ENCODE measurements at places on chromosomes 16 and 17. TPM values are rescaled to one million over a fixed set of nuclear protein-coding genes. Genes with fewer than 3 reads are reported as not detected.
A peak's percentile ranks its signal among the peaks of the same experiment; 100 is the strongest.

- DNase-seq = no peak
Observed at GRCh38 chr16:11697319-11697718, 29.1 kb downstream of the SNN start.

GRCh38 chr16:2009164-2009711 lies 383 bp downstream of the ZNF598 start:
- DNase-seq = peak; percentile 22

GRCh38 chr17:61856035-61856434 lies 7.3 kb downstream of the BRIP1 start:
- no peak for DNase-seq

Gene LRRC36
- total RNA-seq = not detected

Gene TRIM47
- total RNA-seq = 27.5 TPM

DNA sequence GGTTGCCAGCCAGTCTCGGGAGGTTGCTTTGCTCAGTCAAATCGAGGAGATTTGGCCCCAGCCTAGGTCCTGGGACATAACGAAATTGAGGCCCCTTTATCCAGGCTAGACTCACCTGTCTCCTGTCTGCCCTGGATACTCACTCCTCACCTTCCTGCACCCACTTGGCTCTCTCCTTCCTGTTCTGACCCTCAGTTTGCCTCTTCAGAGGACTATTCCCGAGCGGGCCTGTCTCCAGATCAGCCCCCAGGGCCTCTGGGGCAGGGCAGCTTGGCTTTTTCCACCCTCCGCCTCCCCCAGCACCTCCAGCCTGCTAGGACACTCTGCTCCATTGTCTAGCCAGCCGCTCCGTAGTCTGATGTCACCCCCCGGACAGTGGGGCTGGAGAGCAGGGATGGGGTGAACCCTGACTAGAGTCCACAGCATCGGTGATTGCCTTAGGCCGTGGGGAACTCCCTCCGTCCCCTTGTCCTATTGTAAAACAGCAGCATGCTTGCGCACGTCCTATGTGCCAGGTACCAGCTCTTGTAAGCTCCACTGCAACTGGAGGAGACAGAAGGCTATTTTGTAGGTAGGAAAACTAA lies 8.8 kb downstream of the WFIKKN2 start:
- no peak for DNase-seq

DNA sequence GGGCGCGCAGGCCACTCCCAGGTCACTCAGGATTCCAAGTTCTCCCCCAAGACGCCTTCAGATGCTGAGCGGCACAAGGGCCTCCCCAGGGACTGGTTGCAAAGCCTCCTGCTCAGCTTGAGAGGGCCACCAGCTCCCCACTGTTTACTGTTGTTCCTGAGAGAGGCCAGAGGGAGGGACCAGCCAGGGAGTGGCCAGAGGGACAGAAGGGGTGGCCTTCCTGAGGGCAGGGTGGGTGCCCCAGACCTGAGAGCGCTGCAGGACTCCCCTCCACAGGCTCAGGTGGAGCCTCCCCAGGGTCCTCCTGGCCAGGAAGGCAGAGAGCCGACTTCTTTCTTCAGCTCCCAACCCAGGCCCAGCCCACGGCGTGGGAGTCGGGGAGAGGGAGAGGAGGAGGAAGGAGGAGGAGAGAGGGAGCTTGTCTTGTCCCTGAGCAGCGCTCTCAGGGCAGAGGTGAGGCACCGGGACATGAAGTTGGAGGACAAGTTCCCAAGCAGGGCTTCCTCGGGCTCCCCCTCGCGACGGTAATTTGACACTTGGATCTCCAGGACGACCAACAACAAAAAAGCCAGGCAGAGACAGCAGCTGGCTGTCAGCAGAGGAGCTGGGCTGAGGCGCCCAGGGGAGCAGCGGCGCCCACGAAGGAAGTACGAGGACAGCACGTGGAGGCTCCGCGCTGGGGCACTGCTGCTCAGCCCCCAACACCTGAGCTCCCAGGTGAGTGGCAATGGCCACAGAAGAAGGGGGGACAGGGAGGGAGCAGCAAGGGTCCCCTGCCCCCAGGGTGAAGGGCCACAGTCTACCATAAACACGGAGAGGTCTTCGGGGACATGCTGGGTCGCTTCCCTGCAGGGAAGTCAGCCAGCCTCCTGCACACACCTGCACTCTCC lies 497 bp downstream of the SMIM5 start:
- DNase-seq = peak; percentile 93

Gene MYH8
- total RNA-seq = not detected

DNA sequence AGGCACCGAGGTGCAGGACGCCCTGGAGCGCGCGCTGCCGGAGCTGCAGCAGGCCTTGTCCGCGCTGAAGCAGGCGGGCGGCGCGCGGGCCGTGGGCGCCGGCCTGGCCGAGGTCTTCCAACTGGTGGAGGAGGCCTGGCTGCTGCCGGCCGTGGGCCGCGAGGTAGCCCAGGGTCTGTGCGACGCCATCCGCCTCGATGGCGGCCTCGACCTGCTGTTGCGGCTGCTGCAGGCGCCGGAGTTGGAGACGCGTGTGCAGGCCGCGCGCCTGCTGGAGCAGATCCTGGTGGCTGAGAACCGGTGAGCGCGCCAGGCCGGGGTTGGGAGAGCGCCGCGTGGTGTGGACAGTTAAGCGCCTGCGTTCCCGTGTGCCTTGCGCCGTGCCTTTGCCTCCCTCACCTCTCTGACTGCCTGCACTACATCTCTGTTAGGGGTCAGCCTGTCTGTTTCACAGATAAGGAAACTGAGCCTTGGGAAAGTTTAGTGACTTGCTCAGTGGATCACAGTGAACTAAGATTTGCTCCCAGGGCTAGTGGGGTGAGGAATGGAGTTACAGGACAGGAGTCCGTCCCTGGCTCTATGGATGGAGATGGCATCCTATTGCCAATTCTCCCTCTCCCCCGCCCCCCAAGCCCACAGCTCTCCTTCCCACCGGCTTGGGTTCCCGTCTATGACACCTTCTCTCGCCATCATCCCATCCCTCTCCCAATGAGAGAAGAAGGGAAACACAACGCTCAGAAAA lies 880 bp downstream of the SARM1 start:
- DNase-seq = peak; percentile 38

GRCh38 chr17:37535906-37536305 lies 46.2 kb downstream of the DUSP14 start:
- no peak for DNase-seq

All from left ventricle myocardium inferior (tissue), 1 donor.